A673 (cell line): ENCODE measurements at places on chromosomes 3 and 15. TPM values are rescaled to one million over a fixed set of nuclear protein-coding genes. Genes with fewer than 3 reads are reported as not detected.

Gene GASK1A
- total RNA-seq = 1.4 and 1.9 TPM in 2 replicates

Gene CCNDBP1
- 16.7 and 22.1 TPM in 2 replicates for total RNA-seq

Gene ARHGEF3
- 1.3 and 2.1 TPM in 2 replicates for total RNA-seq

Gene TMEM212
- total RNA-seq = not detected in 2 replicates

Gene LTF
- not detected in 2 replicates for total RNA-seq

Gene PTPRG
- total RNA-seq = 11.5 and 11.7 TPM in 2 replicates

Gene HGD
- total RNA-seq = 0.28 and 0.42 TPM in 2 replicates

Gene DPPA4
- total RNA-seq = not detected in 2 replicates

Gene PLS1
- total RNA-seq = 6.4 and 8.9 TPM in 2 replicates

Gene GATA2
- total RNA-seq = 14.2 and 19.4 TPM in 2 replicates

Gene IDH3A
- total RNA-seq = 83.8 and 112 TPM in 2 replicates

Gene MCTP2
- 0.19 and 0.33 TPM in 2 replicates for total RNA-seq

Gene MYL3
- not detected in 2 replicates for total RNA-seq

Gene MTMR10
- 15.8 and 16.0 TPM in 2 replicates for total RNA-seq

Gene SPSB4
- 0.39 and 0.66 TPM in 2 replicates for total RNA-seq

Gene HDGFL3
- total RNA-seq = 103 TPM in 2 replicates

Gene ADAMTS7
- total RNA-seq = 0.41 and 0.83 TPM in 2 replicates

Gene GNAT1
- not detected in 2 replicates for total RNA-seq

Gene HCN4
- 0.07 and 0.09 TPM in 2 replicates for total RNA-seq

Gene SNX4
- total RNA-seq = 43.6 and 47.3 TPM in 2 replicates

Gene ACOX2
- 5.4 and 7.2 TPM in 2 replicates for total RNA-seq

Gene C3orf22
- not detected in 2 replicates for total RNA-seq

Gene SLC35G2
- 25.0 and 26.4 TPM in 2 replicates for total RNA-seq

Gene RTP1
- not detected in 2 replicates for total RNA-seq

Gene GRAMD2A
- total RNA-seq = 0.20 and 0.43 TPM in 2 replicates

Gene CLEC3B
- total RNA-seq = 0.81 and 1.0 TPM in 2 replicates

Gene SAMMSON
- not detected in 2 replicates for total RNA-seq

Gene CADM2
- total RNA-seq = 3.7 and 5.3 TPM in 2 replicates

Gene CAPN3
- total RNA-seq = 0.54 and 0.55 TPM in 2 replicates
